Kidney glomerular epithelial cell (primary cell): ENCODE measurements at places on chromosomes 7 and 10.

- no peak for DNase-seq
Observed at GRCh38 chr7:124246262-124246863, 213.5 kb upstream of the TMEM229A start.

- DNase-seq = no peak
Observed at GRCh38 chr10:106551501-106552062, 612.9 kb downstream of the SORCS1 start.

- DNase-seq = peak; percentile 71
Observed at GRCh38 chr7:134891696-134892678, 94.3 kb upstream of the AGBL3 start.

- no peak for DNase-seq
Observed at GRCh38 chr7:159177284-159177953, 32.8 kb upstream of the VIPR2 start.

- no peak for DNase-seq
Observed at GRCh38 chr10:274866-275265, 139.6 kb downstream of the ZMYND11 start.

DNA sequence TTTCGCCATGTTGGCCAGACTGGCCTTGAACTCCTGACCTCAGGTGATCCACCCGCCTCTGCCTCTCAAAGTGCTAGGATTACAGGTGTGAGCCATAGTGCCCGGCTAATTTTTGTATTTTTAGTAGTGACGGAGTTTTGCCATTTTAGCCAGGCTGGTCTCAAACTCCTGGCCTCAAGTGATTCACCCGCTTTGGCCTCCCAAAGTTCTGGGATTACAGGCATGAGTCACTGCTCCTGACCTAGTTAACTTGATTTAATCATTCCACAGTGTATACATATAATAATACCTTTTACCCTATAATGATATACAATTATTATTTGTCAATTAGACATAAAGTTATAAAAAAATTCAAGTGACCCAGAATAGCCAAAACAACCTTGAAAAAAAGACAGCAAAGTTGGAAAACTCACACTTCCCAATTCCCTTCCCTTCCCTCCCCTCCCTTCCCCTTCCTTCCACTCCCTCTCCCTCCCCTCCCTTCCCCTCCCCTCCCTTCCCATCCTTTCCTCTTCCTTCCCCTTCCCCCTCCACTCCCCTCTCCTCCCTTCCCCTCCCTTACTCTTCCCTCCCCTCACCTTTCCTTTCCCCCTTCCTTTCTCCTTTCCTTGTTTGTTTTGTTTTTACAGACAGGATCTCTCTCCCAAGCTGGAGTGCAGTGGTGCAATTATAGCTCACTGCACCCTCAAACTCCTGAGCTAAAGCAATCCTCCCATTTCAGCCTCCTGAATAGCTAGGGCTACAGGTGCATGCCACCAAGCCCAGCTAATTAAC is 14.8 kb upstream of the ZMIZ2 start:
- DNase-seq = peak; percentile 22

GRCh38 chr7:108723381-108723814 is 153.7 kb downstream of the DNAJB9 start:
- no peak for DNase-seq

GRCh38 chr7:132509643-132510042 is 66.6 kb downstream of the PLXNA4 start:
- DNase-seq = no peak

- no peak for DNase-seq
Observed at GRCh38 chr10:6400821-6401465, 179.1 kb downstream of the PRKCQ start.

DNA sequence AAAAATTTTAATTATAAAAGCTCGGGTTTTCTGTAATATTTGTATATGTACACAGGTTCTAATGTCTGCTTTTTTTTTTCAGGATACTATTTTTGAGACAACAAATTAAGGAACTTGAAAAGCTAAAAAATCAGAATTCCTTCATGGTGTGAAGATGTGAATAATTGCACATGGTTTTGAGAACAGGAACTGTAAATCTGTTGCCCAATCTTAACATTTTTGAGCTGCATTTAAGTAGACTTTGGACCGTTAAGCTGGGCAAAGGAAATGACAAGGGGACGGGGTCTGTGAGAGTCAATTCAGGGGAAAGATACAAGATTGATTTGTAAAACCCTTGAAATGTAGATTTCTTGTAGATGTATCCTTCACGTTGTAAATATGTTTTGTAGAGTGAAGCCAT is 57.9 kb upstream of the BAMBI start:
- no peak for DNase-seq

- DNase-seq = peak; percentile 55
Observed at GRCh38 chr10:127279334-127279774, 83.0 kb upstream of the INSYN2A start.

DNA sequence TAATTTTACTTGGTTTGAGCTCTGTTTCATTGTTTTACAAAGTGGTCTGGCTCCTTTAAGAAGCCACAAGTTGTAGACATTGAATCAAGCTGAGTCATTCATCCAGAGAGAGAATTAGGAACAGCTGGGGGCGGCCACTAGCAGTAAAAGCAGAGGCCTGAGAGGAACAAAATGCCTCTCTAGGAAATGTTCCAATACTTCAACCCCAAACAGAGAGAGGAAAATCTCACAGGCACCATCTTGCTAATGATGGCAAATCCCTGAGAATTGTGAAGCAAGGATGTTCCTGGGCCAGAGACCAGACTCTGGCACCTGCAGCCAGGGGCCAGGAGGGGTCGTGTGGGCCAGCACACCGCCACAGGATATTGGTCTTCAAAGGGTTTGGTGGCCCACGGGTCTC is 26.5 kb upstream of the TRIL start:
- DNase-seq = peak; percentile 52

DNA sequence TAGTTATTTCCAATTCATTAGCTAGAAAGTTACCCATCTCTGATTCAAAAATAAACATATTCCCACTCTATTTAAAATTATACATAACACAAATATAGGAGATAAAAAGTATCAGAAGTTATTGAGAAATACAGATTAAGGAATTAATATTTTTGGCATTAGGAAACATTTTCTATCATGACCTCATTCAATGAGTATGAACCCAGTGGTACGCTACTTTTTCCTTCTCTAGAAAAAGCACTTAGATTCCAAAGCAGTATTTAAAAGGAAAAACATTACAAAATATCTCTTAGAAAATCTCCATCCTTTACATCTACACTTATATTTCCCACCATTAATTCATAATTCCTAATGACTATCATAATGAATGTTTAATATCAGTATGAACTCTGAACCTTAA is 240.6 kb upstream of the GNAI1 start:
- no peak for DNase-seq

DNA sequence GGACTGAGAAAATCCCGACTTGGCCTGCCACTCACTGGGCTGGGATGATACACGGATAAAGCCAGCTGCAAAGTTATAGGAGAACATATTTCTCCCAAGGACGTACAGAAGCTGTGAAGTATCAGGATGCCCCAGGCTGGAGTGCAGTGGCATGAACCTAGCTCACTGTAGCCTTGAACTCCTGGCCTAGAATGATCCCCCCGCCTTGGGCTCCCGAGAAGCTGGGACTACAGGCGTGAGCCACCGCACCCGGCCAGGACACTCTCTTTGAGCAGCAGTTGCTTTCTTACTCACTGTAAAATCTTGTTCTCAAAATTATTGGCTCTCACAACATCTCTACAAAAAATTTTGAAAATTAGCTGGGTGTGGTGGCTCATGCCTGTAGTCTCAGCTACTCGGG is 50.4 kb downstream of the CLEC2L start:
- DNase-seq = no peak

- no peak for DNase-seq
Observed at GRCh38 chr10:71735709-71736569, 16.4 kb upstream of the C10orf105 start.

DNA sequence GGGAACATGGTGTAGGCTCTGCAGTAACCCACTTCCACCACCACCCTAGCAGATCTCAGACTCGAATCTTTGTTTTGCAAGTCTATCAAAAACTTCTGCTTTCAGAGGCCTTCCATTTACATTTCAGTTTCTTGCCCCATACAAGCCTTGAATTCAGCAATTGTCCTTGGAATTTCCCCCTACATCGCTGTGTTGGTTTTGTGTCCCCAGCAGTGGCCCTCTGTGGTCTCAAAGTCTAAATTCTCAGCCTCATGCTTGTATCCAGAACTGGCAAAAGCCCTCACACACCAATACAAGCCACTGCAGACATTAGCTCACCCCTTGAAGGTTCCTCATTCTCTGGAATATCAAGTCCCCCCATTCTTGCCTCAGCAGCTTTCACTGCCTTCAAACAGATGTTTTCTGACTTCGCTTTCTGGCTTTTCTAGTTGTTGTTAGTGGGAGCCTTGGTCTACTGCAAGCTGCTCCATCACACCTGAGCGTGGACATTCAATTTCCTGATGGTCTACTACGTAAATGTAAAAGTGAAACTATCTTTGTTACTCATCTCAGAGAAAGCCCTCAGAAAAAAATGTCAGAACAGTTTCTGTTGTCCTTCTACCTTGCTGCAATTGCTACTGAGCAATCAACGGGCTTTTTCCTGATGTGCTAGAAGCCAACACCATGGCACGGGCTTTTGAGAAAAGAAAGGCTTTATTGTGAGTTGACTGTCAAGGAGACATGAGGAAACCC is 1.8 kb upstream of the NUB1 start:
- DNase-seq = no peak

GRCh38 chr7:138008588-138009349 is 6.9 kb upstream of the CREB3L2 start:
- DNase-seq = peak; percentile 46

- no peak for DNase-seq
Observed at GRCh38 chr10:3424111-3424851, 251.7 kb upstream of the PITRM1 start.

- no peak for DNase-seq
Observed at GRCh38 chr7:2523941-2524807, 4.6 kb downstream of the LFNG start.

- DNase-seq = no peak
Observed at GRCh38 chr10:59245686-59246085, 69.2 kb downstream of the PHYHIPL start.

DNA sequence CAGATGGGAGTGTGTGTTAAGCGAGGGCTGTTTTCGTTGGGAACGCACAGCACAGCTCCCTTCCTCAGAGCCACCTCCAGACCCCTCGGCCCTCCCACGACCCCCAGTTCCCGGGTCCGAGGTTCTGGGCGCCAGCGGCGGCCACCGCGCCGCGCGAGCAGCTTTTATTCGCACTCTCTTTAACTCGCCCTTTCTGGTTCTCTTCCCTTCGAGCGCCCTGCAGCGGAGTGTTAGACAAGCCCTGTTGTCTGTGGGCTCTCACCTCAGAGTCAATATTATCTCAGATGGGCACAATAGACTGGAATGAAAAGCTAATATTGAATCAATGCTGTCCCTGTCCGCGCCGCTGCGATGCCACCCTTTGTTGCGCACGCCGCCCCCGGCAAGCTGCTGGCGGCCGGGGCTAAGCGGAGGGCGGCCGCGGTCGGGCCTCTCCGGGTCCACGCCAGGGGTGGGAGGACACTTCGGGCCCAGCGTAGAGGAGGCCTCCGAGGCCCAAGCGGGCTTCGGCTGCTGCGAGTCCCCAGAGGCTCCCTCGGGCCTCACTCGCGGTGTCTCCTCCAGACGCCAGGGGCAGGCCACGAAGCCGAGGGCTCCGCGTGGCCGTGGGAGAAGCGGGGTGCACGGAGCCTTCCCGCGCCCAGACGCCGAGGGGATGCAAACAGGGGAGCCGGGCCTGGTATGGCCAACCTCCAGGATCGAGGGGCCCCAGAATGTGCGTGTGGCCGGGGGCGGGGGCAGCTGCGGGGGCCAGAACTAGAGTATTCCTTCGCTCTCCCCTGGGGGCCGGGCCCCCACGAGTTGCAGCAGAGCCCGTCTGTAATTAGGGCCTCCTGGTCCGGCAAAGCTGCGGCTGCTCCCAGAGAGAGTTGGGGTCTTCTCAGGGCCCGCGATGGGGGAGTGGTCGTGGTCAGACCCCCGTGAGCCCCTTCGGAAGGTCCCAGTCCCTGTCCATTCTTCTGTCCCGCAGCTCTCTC is 7.9 kb upstream of the EMX2 start:
- no peak for DNase-seq

DNA sequence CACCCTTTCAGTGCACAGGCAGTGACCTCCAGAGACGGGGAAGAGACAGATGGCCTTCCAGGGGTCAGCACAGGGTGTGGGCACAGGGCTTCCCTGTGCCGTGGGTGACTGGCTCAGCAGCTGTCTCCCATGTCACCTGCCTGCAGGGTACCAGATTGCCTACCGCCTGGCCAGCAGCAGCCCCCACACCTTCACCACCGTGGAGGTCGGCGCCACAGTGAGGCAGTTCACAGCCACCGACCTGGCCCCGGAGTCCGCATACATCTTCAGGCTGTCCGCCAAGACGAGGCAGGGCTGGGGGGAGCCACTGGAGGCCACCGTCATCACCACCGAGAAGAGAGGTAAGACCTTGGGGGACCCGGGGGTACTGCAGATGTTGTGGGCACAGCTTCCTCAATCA is 536.5 kb upstream of the FOXK1 start:
- no peak for DNase-seq

GRCh38 chr7:130201796-130202195 is 3.4 kb downstream of the TMEM209 start:
- no peak for DNase-seq

DNA sequence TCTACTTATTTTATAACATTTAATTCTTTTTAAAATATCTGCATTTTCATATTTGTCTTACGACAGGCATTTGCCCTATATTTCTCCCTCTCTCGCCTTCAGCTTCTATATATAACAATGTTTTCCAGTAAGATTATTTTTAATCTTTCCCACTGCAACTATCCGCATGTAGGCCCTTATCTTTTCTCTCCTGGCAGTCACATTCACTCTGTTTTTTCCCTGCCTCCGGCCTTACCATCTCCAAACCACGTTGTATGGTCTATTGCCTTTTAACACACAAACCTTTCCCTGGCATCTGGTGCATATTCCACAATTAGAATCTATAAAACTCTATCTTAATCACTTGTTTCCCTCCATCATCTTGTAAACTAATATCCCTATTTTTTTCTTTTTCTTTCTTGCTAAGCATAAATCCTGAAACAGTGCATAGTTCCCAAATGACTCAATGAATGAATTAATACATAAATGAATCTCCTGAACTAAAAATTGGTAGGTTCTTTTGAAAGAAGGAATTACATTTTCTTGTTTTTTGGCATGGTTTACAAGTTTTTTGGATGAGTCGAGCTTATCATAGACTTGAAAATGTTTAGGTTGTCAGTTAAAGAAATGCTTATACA is 173.2 kb downstream of the SEMA3A start:
- DNase-seq = no peak
